ENCODE measurements at places on chromosomes 4 and X.

DNA sequence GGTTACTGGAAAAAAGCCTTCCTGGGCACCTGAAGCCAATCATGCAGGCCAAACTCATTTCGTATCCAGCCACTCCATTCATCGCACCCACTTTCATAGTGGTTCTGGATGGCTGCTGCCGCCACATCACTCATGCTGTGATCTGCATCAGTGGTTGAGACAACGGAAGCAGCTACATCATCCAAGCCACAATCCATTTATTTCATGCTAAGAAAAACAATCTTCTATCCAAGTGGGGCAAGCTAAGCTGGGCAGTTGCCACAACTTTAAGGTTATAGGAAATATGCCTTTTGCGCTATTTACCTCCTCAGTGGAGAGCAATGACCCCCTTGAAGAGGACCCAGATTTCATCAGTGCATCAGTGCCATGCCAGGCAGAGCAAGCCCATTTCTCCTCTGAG lies 124.6 kb downstream of the GRIA3 start:
- DNase-seq: no peak

DNA sequence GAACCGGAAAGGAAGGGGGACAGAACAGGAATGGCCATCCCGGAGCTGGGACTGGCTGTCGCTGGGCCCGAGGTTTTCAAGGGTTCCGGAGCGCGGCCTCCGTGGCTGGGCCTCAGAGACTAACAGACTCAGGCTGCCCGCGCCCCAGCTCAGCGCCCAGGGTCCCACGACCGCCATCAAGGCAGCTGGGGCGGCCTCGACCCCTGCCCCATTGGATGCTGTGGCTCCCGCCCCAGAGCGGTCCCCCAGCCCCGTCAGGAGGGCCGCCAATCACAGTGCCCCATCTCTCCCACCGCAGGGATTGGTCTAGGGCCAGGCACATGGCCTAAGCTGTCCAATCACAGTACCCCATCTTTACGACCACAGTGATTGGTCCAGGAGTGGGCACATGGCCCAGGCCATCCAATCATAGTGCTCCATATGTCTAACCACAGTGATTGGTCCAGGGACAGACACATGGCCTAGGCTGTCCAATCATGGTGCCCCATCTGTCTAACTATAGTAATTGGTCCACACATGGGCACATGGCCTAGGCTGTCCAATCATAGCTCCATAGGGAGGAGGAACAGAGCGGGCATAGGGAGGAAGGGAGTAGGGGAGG lies 105.3 kb upstream of the NKX1-1 start:
- DNase-seq: no peak

DNA sequence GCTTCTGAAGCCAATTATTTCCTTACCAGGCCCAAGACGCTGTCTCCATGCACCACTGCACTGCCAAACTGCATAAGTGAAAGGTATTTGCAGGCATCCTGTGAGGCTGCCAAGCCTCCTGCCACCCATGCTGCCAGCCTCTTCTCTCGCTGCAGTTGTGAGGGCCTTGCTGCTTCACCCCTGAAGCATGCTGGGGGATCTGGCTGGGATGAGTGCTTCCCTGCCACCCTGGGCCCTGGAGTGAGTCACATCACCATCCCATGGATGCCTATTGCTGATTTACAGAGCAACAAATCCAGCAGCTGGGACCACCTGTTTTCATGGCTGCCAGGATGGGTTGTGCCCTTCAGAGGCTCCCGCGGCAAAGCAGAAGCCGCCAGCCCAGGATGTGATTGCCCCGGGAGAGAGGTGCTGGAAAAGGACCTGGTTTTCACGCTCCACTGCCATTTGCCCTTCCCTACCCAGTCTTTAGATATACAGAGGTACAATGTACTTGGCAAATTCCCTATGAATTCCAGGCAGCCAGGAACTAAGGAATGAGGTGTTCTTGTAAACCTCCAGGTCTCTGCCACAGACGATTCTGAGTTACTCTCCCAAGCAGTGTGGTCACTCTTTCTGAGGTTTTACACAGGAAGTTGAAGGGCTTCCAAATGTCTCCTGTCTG lies 41.5 kb upstream of the PTCHD1 start:
- no peak for DNase-seq

GRCh38 chr4:117421706-117422105 lies 336.3 kb upstream of the TRAM1L1 start:
- DNase-seq: no peak

DNA sequence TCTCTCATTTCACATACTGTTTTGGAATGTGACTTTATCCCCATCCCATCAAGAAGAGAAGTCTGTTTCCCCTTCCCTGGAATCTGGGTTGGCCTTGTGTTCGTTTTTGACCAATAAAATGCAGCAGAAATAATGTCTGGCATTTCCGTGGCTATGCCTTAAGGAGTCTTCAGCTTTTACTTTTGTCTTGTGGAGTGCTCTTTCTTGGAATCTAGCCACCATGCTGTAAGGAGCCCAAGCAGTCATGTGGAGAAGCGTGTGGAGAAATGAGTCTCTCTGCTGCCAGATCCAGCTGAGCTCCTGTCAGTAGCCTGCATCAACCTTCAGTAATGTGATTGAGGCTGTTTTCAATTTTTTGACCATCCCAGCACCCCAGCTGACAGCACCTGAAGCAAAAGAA lies 84.4 kb upstream of the ARMCX2 start:
- no peak for DNase-seq

GRCh38 chr4:2236944-2237666 lies 4.8 kb downstream of the HAUS3 start:
- no peak for DNase-seq

GRCh38 chr4:76458297-76458696 lies 23.3 kb downstream of the SHROOM3 start:
- no peak for DNase-seq

DNA sequence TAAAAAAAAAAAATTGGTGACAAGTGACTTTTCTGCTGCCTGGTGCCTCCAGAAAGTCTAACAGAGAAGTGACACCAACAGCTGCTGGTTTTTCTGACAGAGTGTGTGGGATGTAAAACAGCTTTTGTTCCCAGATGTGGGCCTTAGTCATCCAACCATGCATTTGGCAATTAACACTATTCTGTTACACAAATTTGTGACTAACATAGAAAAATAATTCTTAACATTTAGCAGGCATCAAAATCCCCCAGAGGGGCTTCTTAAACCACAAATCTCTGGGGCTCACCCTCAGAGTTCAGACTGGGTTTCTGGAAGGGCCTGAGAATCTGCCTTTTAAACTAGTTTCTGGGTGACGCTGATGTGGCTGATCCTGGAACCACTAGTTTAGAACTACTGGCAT lies 100.5 kb upstream of the PCDH7 start:
- no peak for DNase-seq

GRCh38 chr4:101596781-101597552 lies 193.6 kb upstream of the BANK1 start:
- DNase-seq: no peak

DNA sequence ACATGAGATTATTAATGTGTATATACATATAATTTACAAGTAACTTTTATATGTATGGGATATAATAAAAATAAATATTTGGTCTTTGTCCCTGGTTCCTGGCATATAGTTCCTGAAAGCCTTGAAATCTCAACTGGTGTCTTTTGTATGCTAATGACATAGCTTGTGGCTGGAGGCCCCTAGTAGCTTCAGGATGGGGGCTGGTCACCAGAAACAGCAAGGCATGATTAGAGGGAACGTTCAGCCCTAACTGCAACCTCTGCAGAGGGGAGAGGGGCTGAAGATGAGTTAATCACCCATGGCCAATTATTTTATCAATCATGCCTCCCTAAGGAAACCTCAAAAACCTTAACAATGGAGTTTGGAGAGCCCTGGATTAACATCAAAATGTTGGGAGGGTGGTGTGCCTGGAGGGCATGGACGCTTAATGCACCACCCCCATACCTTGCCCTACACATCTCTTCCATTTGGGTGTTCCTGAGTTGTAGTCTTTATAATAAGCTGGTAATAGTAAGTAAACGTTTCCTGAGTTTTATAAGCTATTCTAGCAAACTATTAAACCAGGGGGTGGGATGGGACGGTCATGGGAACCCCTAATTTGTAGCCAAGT lies 21.3 kb downstream of the PIN4 start:
- no peak for DNase-seq

- no peak for DNase-seq
Measured at GRCh38 chrX:135347381-135348016, 38.2 kb downstream of the ETDC start.

GRCh38 chrX:8939322-8939721 lies 94.6 kb downstream of the FAM9B start:
- no peak for DNase-seq

- no peak for DNase-seq
Measured at GRCh38 chrX:49070988-49071387, 2.8 kb downstream of the PRAF2 start.

GRCh38 chrX:68808686-68809357 lies 20.0 kb upstream of the EFNB1 start:
- no peak for DNase-seq

DNA sequence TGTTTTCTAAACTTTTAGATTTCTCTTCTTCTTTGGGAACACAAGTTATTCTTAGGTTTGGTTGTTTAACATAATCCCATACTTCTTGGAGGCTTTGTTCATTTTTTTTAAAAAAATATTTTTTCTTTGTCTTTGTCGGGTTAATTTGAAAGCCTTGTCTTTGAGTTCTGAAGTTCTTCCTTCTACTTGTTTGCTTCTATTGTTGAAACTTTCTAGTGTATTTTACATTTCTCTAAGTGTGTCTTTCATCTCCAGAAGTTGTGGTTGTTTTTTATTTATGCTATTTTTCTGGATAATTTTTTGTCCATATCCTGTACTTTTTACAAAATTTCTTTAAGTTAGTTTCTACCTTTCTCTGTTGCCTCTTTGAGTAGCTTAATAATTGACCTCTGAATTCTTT lies 116.1 kb downstream of the NPNT start:
- DNase-seq: no peak

DNA sequence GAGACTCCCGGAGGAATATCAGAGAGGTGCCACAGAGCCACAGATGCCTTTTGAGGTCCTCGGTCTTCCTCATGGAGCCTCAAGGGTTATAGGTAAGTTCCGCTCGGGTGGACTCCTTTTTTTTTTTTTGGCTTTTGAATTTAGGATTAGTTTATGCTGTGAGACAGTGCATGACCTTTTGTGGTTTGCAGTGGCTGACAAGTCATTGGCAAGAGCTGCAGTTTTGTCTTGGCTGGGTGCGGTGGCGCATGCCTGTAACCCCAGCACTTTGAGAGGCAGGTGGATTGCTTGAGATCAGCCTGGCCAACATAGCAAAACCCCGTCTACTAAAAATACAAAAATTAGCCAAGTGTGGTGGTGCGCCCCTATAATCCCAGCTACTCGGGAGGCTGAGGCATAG lies 4.5 kb upstream of the GRSF1 start:
- no peak for DNase-seq

- DNase-seq: no peak
Measured at GRCh38 chr4:82293304-82293703, 80.5 kb downstream of the HNRNPD start.

DNA sequence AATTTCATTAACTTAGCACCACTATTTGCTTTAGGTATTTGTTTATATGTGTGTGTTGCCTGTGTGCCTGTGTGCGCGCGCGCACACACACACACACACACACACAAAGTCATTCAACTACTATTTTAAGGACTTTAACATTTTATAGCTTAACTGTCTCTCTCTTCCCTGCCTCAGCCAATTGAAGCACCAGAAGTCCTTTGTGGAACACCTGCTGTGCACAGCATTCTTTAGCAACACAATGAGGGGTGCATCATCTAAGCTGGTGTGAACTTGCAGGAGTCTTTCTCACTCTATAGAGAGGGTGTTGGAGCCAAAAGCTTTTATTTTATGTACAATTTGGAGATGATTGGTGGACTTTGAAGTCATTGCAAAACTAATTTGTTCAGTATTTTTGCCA lies 31.3 kb downstream of the SLIT2 start:
- DNase-seq: no peak

DNA sequence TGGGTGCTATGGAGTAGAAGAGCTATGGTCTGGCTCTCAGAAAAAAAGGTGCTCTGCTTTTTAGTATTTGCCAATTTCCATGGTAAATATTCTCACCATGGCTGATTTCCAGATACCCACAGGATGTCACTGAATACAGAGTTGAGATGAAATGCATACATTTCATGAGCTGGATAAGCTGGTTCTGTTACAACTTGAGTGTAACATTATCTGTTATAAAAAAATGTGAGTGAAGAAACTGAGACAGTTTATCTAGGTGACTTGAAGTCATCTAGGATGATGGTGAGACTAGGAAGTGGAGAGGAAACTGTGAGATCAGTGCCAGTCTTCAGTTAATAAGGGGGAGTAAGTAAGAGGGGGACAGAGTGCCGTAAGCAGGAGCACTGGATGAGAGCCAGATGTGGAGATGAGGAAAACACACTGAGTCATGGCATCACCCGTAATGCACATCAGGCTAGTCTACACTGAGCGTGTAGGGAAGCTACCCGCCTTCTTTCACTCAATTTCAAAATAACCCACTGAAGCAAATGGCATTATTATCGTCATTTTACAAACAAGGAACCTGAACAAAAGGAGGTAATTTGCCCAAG lies 5.0 kb downstream of the HPSE start:
- DNase-seq: no peak

DNA sequence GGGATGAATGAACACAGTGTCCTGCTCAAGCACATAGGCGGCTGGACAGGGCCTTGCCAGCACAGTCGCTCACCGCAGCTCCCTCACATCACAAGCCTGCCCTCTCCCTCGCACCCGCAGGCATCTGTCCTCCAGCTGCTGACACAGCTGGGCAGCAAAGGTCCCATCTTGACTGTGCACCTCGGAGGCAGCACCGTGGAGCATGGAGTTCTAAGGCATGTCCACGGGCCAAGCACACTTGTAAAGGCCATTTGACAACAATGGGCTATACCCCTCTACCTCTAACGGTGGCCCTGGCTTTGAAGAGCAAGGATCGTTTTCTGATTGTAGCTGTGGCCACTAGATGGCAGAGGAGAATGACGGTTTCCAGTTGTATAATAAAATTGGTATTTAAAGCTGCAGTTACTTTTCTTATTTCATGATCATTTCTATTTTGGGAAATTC lies 53.8 kb downstream of the APLN start:
- no peak for DNase-seq

GRCh38 chrX:14618177-14618965 lies 89.0 kb downstream of the GLRA2 start:
- DNase-seq: no peak

GRCh38 chrX:65712005-65712806 lies 44.8 kb downstream of the MSN start:
- no peak for DNase-seq

GRCh38 chr4:110049951-110050925 lies 137.6 kb downstream of the EGF start:
- peak; percentile 25 for DNase-seq

DNA sequence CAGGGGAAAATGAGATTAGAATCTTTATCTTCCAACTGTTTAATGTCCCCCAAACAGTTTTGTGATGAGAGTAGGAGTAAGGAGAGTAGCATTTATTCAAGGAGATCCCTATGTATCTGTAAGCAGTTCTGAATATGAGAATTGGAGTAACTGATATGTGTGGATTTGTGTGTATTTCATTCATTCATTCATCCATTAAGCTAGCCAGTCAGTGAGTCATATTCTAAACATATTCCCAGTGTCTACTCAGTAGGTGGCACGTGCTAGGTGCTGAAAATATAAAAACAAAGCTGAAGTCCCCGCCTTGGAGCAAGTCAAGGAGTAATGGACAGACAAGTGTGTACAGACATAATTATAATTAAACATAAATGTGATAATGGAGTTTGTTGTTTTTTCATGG lies 12.4 kb upstream of the STX18 start:
- no peak for DNase-seq

- no peak for DNase-seq
Measured at GRCh38 chr4:137467537-137467936, 64.8 kb downstream of the PCDH18 start.

GRCh38 chrX:74321191-74321590 lies 17.2 kb downstream of the ZCCHC13 start:
- no peak for DNase-seq
